ENCODE measurements at places on chromosomes 2 and 18.

GRCh38 chr2:72630767-72631166 lies 195.1 kb downstream of the EXOC6B start:
- no peak for DNase-seq

DNA sequence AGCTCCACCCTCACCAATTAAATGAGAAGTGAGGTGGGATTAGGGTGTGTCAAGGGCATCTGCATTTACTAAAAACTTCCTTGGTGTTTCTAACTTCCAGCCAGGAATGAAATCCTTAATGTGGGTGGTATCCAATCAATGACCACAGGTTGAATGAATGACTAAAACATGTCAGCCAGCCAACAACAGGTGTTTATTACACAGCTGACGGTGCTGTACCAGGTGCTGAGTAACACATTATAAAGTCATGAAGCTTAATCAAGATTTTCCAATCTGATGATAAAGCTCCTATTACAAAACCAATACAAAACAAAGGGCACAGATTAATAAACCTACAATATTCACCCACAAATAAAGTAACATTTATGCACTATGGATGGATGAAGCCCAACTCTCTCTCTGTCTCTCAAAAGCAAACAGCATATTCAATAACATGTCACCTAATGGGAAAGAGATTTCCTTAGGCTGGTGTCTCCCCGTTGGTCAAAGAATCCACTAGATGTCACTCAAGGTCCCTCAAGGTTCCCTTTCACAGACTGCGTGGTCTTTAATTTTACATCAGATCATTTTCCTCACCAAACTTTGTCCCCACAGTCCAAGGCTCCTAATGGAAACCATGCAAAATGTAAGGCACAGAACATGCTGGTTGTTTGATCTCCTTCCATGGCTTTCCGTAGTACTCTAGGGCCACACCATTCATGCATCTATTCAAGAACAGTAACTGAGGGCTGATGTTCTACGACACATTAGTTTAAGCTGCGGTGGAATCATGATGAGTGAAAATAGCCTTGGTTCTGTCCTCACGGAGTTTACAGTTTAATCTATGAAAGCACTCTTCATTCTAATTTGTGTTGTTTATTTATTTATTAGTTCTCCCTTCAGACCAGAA lies 6.4 kb upstream of the PTPN4 start:
- DNase-seq, result no peak

- DNase-seq, result no peak
These were observed 30.7 kb upstream of the FOXI3 start for GRCh38 chr2:88483200-88483599.

- DNase-seq, result no peak
These were observed 191.7 kb upstream of the NDUFV2 start for GRCh38 chr18:8910843-8911242.

GRCh38 chr2:65287364-65287763 lies 59.7 kb downstream of the ACTR2 start:
- DNase-seq, result no peak

GRCh38 chr2:214261683-214262082 lies 149.2 kb upstream of the VWC2L start:
- DNase-seq, result no peak

- DNase-seq, result no peak
These were observed 22.9 kb upstream of the DARS1 start for GRCh38 chr2:136008205-136008865.

DNA sequence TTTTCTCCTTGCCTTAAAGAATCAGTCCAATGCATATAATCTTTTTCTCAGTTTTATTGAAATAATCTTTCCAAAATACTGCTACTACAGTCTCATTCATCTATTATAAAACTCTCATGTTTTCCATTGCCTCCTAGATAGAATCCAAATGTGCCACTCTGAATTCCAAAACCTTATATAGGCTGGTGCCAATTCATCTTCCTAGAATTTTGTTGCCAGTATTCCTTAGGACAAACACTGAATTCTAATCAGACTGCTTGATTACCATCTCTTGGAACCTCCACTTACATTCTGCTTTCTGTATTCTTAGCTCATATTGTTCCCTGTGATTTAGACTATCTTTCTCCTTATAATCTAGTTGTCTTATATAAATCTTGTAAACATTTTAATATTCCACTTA lies 427.6 kb upstream of the DCC start:
- no peak for DNase-seq

DNA sequence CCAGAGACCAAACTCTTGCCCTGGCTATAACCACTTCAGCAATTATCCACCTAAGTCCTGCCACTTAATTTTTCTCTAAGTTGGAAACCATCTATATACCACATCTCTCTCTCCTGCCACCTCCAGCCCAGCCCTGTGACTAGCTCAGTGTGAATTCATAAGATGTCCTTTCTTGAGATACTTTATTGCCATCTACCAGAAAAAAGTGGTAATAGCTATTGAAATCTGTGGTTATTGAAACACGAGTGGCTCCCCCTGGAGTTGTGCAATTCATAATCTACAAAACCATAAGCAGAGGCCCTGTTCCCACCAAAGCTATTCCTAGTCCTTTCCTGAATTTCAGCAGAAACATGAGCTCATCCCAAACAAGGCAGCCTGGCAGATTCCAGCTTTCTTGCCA lies 324.0 kb downstream of the TXNL1 start:
- no peak for DNase-seq

- DNase-seq, result no peak
These were observed 72.9 kb downstream of the PRPF40A start for GRCh38 chr2:152644189-152644873.

DNA sequence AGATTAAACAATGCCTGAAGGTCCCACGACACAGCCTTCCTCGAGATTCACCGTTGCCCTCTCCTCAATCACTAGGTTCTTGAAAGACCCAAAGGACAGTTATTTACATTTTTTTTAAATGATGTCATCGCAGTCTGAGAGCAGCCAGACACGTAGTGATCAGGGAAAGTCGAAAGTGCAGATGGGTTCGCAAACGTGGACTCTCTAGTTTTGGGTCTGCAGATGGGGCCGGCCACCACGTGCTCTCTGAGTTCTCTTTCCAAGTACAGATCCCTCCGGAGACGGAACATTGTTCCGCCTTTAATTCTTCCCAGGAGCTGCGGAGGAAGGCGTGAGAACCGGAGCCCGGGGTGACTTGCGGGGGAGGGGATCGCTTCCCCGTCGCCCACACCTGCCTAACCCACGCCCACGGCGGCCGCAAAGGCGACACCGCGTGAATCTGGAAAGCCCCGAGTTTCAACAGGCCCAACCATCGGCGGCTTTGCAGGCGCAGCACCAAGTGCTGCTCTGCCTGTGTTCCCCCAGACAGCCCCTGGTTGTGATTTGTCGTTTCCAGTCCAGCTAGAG lies 54.3 kb downstream of the PKDCC start:
- peak; percentile 77 for DNase-seq

DNA sequence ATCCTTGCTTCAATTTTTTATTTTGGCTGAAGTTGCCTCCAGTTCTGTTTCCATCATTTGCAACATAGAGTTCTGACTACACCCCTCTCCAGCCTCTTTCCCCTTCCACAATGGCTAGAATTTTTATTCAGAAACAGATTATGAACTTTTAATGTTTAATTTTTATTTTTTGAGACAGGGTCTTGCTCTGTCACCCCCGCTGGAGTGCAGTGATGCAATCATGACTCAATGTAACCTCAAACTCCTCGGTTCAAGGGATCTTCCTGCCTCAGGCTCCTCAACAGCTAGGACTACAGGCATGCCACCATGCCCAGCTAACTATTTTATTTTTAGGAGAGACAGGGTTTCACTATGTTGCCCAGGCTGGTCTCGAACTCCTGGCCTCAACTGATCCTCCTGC lies 2.8 kb downstream of the NTSR2 start:
- no peak for DNase-seq

DNA sequence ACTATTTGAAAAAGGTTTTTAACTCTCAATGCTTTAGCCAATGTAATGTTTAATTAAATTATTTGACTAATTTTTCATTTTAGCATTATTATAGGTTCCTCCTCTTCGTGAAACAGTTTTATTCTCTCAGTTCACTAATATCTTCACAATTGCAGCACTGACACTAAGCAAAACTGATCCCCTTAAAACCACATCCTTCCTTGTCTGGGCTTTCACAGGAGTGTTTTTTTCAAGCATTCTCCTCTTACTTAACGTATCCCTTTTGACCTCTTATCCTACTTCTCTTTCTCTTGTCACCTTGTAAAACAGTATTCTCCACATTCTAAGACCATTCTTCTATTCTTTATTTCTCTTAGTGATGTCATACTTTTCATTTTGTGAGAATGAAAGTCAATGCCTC lies 112.8 kb downstream of the DSC3 start:
- DNase-seq, result no peak
